ENCODE measurements at places on chromosomes 7 and 10.

DNA sequence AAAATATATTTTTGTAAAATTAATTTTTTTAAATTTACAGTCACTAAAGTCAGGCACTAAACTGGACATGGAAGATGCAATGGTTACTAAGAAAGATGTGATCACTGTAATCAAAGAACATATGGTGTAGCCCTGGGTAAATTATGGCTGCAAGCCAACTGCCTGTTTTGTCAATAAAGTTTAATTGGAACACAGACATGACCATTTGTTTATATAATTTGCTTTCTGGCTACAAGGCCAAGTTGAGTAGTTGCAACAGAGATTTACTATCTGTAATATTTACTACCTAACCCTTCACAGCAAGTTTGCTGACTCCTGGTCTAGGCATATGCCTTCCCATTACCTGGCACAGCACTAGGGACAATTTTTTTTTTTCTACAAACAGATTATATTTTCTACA lies 448.9 kb downstream of the ADRA2A start:
- no peak for DNase-seq

GRCh38 chr7:111232249-111233084 lies 141.5 kb downstream of the LRRN3 start:
- no peak for DNase-seq

DNA sequence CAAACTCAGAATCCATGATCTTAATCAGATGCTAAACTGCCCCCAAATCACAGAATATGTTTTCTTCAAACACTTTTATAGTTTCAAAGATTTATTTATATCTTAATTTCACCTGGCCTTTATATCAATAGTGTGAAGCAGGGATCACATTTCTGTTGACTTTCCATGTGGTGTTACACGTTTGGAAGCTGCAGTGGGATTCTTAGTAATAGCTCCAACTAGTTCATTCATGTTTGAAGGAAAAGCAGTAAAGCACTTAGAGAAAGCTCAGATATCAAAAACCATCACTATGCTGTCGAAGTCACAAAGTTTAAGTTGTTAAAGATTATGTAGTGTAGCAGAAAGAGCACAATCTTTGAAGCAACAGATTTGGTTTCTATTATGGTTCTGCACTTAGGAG lies 16.8 kb downstream of the ENO4 start:
- no peak for DNase-seq

DNA sequence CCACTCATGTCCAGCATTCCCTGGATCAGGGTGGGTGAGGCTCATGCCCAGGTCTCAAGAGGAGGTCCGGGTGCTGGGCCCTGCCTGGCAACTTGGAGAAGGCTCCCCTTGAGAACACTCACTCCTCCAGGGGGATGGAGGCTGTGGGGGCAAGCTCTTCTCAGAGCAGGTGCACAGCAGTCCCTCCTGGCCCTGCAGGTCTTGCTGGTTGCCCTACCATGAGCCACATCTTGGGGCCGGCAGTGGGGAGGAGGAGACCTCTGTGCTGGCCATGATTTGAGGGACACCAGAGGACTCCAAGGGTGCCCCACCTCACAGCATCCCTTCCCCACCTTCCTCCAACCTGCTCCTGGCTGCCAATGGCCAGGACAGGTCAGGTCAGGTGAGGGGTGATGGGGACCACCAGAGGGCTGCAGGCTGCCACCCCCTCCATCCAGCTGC lies 87.4 kb upstream of the RET start:
- DNase-seq, result no peak

- DNase-seq, result no peak
These were observed 36.0 kb upstream of the SEMA3E start for GRCh38 chr7:83684928-83685327.

DNA sequence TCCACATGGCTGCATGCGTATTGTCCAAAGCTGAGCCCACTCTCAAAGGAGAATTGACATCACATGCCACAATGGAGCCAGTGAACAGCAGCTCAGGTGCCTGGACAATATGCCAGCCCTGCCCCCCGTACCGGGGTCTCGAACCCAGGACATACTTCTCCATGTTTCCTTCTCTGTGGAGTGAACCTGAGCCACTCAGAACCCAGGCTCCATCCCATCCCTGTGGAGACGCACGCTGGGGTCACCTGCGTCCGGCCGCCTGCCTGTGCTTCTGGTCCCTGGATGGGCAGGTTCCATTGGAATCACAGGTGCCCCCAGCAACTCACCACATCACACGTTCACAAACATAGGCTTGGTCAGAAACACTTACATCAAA lies 229.8 kb downstream of the DNAJB6 start:
- DNase-seq, result no peak

- no peak for DNase-seq
These were observed 38.7 kb downstream of the GNA12 start for GRCh38 chr7:2805213-2805944.

GRCh38 chr7:43782768-43783555 lies 24.5 kb downstream of the BLVRA start:
- DNase-seq, result no peak

- peak; percentile 41 for DNase-seq
These were observed at the start of gene SMURF1 for GRCh38 chr7:99143853-99144672. Gene SMURF1, minus strand, starts transcription at chr7:99144108. Its CDS starts 328 bp downstream, at chr7:99143780.

GRCh38 chr7:28062197-28062991 lies 118.2 kb downstream of the JAZF1 start:
- DNase-seq, result peak; percentile 4

DNA sequence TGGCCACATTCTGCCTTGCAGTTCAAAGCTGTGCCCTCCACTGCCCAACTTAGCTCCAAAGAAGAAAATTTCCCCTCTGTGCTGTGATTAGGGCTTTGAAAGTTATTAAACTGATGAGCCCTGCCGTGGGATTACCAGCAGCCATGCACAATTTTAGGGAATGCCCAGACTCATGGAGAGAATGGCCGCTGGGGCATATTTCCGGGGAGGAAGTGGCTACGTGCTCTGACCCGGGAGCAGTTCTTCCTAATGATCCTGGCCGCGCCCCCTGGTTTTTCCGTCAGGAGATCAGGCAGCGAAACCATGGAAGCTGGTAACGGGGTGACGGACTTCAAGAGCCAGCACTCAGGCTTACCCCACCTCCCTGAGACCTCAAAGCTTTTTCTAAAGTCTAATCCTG lies 365.5 kb upstream of the PFKP start:
- no peak for DNase-seq

DNA sequence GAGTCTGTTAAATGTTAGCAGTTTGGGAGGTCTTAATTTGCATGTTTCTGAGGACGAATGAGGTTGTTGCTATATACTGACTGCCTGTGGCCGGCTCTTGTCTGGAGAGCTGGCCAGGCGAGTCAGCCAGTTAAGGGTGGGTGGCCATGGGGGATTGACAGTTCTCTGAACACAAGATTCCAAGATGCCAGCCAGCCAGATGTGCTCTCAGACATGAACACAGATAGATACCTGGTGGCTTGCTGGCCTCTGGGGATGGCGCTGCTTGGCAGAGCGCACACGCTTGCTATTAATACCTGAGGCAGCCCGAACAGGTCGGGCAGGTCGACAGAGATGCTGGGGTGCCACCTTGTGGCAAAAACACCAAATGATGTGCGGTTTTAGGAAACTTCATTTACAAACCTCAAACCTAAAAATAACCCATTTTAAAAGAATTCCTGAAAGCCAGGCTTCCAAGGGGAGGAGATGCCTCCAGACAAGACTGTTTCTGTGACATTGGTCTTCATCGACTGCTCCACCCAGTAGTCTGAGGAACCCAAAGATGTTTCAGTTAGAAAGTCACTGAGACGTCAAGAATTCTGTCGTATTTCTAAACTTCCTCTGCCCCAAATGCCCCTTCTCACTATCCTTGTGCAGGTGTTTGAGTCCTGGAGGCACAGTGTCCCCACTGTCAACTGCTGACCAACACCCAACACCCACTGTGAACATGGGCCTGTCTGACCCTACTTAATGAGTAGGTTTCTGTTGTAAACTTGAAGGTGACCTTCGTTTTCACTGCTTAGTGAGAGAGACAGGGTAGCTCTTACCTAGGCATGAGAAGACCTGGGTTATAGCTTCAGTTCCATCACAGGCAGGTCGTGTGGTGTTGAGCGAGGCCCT lies 123.4 kb downstream of the NT5C2 start:
- DNase-seq, result peak; percentile 62

DNA sequence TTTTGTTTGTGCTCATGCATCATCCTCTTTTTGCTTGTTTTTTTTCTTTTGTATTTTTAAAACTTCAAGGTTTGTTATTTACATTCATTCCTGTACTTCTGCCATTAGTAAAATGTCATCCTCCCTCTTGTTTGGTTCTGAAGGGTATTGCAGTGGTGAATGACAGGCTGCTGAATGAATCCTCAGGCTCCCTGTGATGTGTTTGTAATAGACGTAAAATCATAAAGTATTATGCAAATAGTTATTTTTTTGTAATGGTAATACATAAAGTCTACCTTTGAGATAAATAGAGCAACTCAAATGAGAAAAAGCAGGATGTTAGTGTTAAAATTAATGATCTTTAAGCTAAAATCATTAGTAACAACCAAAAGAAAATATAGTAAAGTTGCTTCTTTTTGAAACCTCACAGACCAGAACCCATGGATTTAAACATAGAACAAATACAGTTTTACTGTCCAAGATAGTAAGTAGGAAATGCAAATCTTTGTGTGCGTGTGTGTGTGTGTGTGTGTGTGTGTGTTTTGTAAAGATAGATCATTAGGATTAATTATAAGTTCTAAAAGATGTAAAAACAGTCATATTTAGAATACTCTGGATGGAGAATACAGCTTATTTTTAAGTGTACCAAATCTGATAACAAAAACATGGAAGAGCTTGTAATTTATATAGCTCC lies 4.5 kb downstream of the GLCCI1 start:
- DNase-seq, result no peak

- no peak for DNase-seq
These were observed 15.5 kb downstream of the ENTPD7 start for GRCh38 chr10:99674762-99675161.

- DNase-seq, result no peak
These were observed 52.9 kb downstream of the AOAH start for GRCh38 chr7:36671432-36671829.

DNA sequence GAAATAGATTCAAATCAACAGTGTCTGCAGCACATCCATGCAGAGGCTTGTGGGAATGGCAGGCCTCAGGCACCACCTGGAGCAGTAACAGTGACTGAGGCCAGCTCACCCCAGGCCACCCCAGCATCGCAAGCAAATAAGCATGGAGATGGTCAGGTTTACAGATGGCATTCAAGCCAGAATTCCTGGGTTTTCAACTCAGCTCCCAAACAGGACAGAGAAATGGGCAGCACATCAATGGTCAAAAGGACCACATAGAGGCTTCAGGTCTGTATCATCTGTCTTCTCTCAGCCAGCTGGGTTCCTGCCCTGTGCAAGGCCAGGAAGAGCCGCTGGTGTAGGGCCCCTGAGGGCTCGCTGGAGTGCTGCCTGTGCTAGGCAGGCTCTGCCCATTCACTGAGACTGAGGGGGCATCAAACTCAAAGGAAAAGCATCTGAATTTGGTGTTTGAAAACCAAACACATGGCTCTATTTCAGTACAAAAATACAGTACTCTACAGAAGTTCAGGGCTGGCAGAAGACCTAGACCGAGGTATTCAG lies 112.5 kb downstream of the KMT2E start:
- DNase-seq, result no peak

GRCh38 chr7:209906-210305 lies 17.5 kb downstream of the FAM20C start:
- DNase-seq, result no peak

- DNase-seq, result no peak
These were observed 9.3 kb downstream of the TCAF1 start for GRCh38 chr7:143892527-143893300.

DNA sequence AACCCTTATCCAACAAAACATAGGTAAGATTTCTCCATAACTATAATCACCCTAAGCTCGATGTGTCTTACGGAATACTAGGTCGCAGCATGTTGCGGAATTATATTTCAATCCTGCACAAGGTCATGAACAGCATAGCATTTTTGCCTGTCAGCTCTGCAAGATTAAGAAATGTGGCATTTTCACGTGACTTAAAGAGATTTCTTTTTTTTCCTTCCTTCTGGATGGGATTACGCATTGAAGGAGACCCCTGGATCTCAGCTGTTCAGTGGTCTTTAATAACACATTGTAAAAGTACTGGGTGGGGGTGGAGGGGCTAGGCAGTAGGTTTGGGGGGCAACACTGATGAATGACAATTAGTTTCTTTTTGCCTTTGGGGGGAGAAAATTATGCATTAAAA lies 106.7 kb downstream of the CUBN start:
- no peak for DNase-seq

GRCh38 chr10:61098966-61099365 lies 155.0 kb upstream of the RHOBTB1 start:
- DNase-seq, result no peak

DNA sequence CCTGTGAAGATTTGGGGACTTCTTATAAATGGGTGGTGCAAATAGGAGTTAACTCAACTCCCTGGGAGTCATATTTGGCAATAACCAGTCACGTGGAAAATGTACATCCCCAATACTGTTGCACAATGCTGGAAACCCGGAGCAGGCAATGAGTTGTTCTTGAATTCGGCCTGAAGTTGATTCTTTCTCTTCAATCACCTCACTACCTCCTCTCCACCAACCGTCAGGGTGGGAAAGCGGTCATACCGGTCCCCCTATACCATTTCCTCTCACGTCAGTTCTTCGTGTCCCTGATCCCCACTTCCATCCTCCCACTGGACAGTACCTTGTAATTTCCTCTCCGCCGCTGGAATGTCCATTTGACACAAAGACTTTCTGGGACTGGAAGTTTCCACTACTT lies 2.8 kb downstream of the GIMAP5 start:
- no peak for DNase-seq

- DNase-seq, result no peak
These were observed at the start of gene FLNC for GRCh38 chr7:128830231-128831177. Gene FLNC, plus strand, starts transcription at chr7:128830406. Its CDS starts 232 bp downstream, at chr7:128830638.

DNA sequence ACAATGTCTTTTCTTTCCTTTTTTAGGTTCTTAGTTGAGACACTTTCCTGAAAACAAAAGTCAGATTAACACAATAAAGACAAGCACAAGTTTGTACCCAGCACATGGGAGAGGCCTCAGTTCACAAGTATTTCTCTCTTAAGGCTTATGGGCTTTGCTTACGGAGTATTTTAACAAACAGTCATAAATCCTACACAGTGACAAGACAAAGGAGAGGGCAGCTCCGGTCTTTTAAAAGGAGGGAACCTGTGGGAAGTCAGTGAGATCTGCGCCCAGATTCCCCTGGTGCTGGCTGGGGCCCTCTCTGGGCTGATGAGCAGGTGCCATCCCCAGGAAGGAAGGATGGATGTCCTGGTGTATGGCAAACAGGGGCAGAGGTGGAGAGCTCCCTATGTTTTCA lies 398.6 kb downstream of the ACTR3B start:
- DNase-seq, result no peak

- DNase-seq, result no peak
These were observed 107.0 kb downstream of the HIP1 start for GRCh38 chr7:75631711-75632110.

DNA sequence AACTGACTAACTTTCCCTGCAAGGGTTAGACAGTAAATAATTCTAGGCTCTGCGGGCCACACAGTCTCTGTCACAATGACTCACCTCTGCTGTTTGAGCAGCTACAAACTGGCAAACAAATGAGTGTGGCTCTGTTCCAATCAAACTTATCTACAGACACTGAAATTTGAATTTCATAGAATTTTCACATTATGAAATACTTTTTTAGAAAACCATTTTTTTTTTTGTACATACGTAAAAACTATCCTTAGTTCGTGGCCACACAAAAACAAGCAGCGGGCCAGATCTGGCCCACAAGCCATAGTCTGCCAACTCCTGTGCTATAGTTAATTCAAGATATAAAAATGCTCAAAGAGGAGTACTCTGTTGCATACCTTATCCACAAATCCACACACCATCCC lies 32.6 kb downstream of the PIP4K2A start:
- DNase-seq, result peak; percentile 39

- DNase-seq, result no peak
These were observed 33.3 kb downstream of the DDC start for GRCh38 chr7:50531928-50532327.

Measured in activated gamma-delta T cell treated with anti-CD3 and anti-CD28 coated beads, Interleukin-2, amount 50 U/mL, for 16 hours (primary cell).